ENCODE measurements at places on chromosomes 4 and X. TPM values are rescaled to one million over a fixed set of nuclear protein-coding genes. Genes with fewer than 3 reads are reported as not detected.

DNA sequence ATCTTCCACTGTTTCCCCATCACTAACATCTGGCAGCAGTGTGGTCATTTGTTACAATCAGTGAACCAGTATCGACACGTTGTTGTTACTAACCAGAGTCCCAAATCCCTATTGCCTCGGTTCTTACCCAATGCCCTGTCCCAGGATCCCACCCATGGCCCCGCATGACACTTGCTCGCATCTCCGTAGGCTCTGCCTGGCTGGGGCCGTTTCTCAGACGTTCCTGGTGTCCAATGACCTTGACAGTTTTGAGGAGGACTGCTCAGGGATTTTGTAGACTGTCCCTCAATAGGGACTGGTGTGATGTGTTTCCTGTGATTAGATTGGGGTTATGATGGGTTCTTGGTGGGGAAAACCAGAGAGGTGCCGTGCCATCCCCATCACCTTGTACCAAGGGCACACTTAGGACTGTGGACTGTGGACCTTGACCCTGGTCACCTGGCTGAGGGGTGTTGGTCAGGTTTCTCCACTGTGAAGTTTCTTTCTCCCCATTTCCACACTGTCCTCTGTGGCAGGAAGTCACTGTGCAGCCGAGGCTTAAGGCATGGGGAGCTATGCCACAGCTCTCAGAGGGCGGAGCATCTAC lies 108.4 kb downstream of the ADRA2C start:
- no peak overlapping the region for H3K27ac ChIP-seq
- no peak for DNase-seq
- no peaks in the 10 kb centered on the region for H3K36me3 ChIP-seq
- H3K4me3 ChIP-seq = no peak overlapping the region
- H3K4me1 ChIP-seq = no peaks in the 10 kb centered on the region

- H3K27me3 ChIP-seq = no peaks in the 10 kb centered on the region
- H3K36me3 ChIP-seq = no peaks in the 10 kb centered on the region
- no peak overlapping the region for H3K4me3 ChIP-seq
- no peaks in the 10 kb centered on the region for H3K4me1 ChIP-seq
Observed at GRCh38 chr4:144614850-144615585, 30.9 kb upstream of the HHIP start.

DNA sequence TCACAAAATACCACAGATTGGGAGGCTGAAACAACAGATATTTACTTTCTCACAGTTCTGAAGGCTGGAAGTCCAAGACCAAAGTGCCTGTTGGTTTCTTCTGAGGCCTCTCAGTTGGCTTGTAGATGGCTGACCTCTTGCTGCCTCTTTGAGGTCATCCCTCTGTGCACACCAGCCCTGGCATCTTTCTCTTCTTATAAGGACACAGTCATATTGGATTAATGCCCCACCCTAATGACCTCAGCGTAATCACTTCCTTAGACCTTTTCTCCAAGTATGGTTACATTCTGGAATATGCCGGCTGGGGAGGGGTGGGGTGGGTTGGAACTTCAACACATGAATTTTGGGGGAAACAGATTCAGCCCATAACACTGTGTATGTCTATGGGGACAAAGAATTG lies 116.2 kb upstream of the LNX1 start:
- peaks cover 22% of the 10 kb centered on the region for H3K4me1 ChIP-seq
- no peaks in the 10 kb centered on the region for H3K36me3 ChIP-seq
- no peak overlapping the region for H3K27ac ChIP-seq
- no peaks in the 10 kb centered on the region for H3K27me3 ChIP-seq
- no peak for DNase-seq

- peaks cover 20% of the 10 kb centered on the region for H3K4me1 ChIP-seq
- no peak for DNase-seq
- H3K36me3 ChIP-seq = no peaks in the 10 kb centered on the region
- no peak overlapping the region for H3K27ac ChIP-seq
Observed at GRCh38 chr4:101265816-101266172, 81.5 kb downstream of the PPP3CA start.

- DNase-seq = no peak
- H3K4me3 ChIP-seq = no peak overlapping the region
- no peak overlapping the region for H3K27ac ChIP-seq
- H3K4me1 ChIP-seq = no peaks in the 10 kb centered on the region
Observed at GRCh38 chrX:6574762-6575161, 39.8 kb upstream of the VCX3A start.

ARMCX4 gene
- 23.7 TPM for total RNA-seq

DNA sequence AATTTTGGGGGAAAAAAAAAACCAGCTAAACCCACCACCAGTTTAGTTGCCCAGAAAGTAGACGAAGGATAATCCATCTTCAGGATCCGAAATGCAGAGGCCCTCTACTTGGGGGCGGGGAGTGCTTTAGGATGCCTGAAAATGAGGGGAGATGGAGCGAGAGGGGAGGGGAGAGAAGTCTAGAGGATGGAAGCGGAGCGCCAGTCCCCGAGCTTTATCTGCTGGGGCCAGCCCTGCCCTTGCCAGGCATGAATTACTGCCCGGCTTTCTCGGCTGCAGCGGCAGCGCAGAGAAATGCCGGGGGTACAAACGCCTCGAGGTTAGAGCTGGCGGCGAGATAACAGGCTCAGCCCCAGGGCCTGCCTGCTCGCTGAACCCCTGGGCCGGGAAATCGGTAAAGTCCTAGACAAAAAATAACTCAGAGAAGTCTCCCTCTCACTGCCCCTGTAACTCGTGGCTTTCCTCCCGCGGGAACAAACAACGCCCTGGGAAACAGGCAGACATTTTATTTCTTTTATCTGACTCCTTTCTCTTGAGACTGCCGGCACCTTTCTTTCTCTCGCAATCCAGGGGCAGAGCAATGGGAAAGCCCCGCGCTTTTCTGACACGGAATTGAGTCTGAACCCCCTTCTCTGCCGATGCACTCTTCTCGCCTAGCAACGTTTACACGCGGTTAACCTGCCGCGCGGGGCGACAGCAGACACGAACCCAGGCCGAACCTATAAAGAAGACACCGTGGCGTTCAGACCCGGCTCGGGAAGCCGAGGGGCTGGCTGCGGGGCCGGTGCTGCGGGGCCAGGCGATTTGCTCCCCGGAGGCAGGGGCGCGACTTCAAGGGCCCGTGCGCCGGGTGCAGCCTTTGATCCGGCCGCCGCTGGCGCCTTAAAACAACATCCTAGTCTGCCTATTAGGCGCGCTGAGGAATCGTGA lies 3.1 kb upstream of the MSX1 start:
- peaks cover 67% of the 10 kb centered on the region for H3K4me1 ChIP-seq
- H3K4me3 ChIP-seq = peak overlapping the region; percentile 24
- no peak overlapping the region for H3K27ac ChIP-seq
- H3K36me3 ChIP-seq = no peaks in the 10 kb centered on the region

DNA sequence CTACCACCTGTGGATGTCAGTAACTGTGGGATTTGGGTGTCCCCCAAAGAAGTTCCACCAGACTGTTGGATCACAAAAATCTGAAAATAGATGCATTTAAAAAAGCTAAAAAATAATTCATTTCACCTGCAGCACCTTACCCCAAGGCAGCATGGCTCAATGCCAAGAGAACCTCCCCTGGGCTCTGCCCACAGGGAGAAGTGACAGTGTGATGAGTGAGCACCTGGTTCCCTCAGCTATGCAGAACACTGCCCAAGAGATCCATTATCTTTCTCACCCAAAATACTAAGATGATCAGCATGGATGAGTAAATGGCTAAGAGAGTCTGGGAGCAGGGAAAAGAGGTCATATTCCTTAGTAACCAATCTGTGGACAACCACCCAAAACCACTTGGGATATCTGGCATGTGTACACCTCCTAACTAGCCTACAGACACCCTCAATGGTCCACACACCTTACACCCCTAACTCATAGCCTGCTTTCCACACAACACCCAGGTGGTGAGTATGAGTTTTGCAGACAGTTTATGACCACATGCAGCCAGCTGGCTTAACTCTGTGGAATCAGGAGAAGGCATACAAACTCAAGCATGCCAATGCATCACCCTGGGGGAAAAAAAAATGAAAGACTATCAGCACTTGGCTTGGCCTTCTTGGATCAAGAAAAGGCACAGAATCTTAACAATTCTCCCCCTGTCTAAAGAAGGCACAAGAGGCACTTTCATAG lies 416.5 kb upstream of the SMIM31 start:
- H3K36me3 ChIP-seq = no peaks in the 10 kb centered on the region
- no peak overlapping the region for H3K27ac ChIP-seq
- no peak overlapping the region for H3K4me3 ChIP-seq
- no peaks in the 10 kb centered on the region for H3K4me1 ChIP-seq
- H3K27me3 ChIP-seq = no peaks in the 10 kb centered on the region

SUPT20HL1 gene
- not detected for total RNA-seq

APELA gene
- not detected for total RNA-seq

GRCh38 chr4:8600266-8600665 lies 7.7 kb downstream of the CPZ start:
- no peaks in the 10 kb centered on the region for H3K27me3 ChIP-seq
- no peaks in the 10 kb centered on the region for H3K4me1 ChIP-seq
- H3K36me3 ChIP-seq = no peaks in the 10 kb centered on the region
- no peak overlapping the region for H3K4me3 ChIP-seq

DNA sequence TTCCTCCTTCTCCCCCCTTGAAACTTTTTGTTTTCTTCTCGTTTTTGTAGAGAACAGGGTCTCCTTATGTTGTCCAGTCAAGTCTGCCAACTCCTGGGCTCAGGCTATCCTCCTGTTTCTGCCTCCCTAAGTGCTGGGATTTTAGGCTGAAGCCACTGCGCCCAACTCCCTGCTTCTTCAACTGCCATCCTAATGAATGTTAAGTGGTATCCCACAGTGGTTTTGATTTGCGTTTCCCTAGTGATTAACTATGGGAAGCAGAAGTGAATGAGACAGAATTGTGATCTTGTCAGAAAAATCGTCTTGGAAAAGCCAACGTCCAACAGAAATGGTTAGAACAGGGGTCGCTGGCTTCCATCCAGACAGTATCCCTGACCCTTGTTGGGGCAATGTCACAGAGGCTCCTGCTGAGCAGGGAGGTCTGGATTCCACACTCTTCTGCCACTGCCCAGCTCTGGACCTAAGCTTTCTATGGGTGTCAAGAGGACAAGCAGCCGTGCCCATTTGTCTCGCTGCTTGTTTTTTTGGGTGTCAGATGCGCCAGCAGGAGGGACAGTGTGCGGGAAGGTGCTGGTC lies 869 bp upstream of the ADD1 start:
- no peaks in the 10 kb centered on the region for H3K36me3 ChIP-seq
- H3K4me3 ChIP-seq = peak overlapping the region; percentile 74
- peak overlapping the region; percentile 92 for H3K27ac ChIP-seq
- H3K4me1 ChIP-seq = peaks cover 42% of the 10 kb centered on the region
- DNase-seq = peak; percentile 21
- no peaks in the 10 kb centered on the region for H3K27me3 ChIP-seq

ADH4 gene
- total RNA-seq = not detected

GRCh38 chr4:2630556-2631273 lies 94.3 kb downstream of the FAM193A start:
- no peak overlapping the region for H3K27ac ChIP-seq
- no peak overlapping the region for H3K4me3 ChIP-seq
- no peak for DNase-seq
- H3K36me3 ChIP-seq = peaks cover 96% of the 10 kb centered on the region

GRCh38 chrX:154751203-154751668 lies 359 bp upstream of the GAB3 start:
- no peaks in the 10 kb centered on the region for H3K36me3 ChIP-seq
- H3K4me1 ChIP-seq = peaks cover 28% of the 10 kb centered on the region
- H3K27ac ChIP-seq = peak overlapping the region; percentile 82
- DNase-seq = peak; percentile 12

GRCh38 chrX:153866302-153867019 lies 19.5 kb downstream of the L1CAM start:
- no peak for DNase-seq
- H3K27me3 ChIP-seq = peaks cover 36% of the 10 kb centered on the region
- H3K36me3 ChIP-seq = no peaks in the 10 kb centered on the region
- no peaks in the 10 kb centered on the region for H3K4me1 ChIP-seq

DNA sequence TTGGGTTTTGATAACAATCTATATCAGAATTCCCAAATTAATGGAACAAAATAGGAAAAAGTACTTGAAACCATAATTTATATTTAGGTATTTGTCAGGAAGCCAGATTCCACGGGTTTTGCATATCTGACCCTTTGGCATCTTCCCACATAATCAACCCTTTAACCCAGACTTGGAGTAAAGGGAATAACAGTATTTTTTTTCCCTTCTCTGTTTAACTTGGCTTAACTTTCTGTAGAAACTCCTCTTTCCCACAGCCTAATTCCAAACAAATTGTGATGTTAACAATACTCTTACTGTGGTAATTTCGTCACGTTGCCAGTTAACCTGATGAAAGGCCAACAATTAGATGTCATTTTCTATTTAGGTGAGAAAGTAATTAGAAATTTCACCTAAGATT lies 49.4 kb upstream of the GUCY1A1 start:
- no peak for DNase-seq
- no peak overlapping the region for H3K4me3 ChIP-seq
- no peaks in the 10 kb centered on the region for H3K4me1 ChIP-seq

GRCh38 chr4:88219099-88219498 lies 60.7 kb upstream of the ABCG2 start:
- DNase-seq = peak; percentile 80
- H3K27ac ChIP-seq = no peak overlapping the region
- no peak overlapping the region for H3K4me3 ChIP-seq
- no peaks in the 10 kb centered on the region for H3K36me3 ChIP-seq
- peaks cover 4% of the 10 kb centered on the region for H3K4me1 ChIP-seq
- H3K27me3 ChIP-seq = no peaks in the 10 kb centered on the region

OCRL gene
- total RNA-seq = 36.2 TPM

WDFY3 gene
- 14.5 TPM for total RNA-seq

MORC4 gene
- total RNA-seq = 1.3 TPM

- DNase-seq = no peak
- H3K4me3 ChIP-seq = no peak overlapping the region
- no peaks in the 10 kb centered on the region for H3K36me3 ChIP-seq
- H3K27ac ChIP-seq = no peak overlapping the region
- H3K27me3 ChIP-seq = no peaks in the 10 kb centered on the region
Observed at GRCh38 chrX:78331708-78332107, 4.3 kb upstream of the CYSLTR1 start.

FHDC1 gene
- 9.9 TPM for total RNA-seq

DNA sequence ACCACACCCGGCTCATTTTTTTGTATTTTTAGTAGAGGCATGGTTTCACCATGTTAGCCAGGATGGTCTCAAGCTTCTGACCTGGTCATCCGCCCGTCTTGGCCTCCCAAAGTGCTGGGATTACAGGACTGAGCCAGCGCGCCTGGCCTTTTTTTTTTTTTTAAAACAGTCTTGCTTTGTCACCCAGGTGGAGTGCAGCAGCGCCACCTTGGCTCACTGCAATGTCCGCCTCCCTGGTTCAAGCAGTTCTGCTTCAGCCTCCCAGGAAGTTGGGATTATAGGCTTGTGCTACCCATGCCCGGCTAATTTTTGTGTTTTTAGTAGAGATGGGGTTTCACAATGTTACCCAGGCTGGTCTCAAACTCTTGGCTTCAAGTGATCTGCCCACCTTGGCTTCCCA lies 28.9 kb downstream of the ZFX start:
- peaks cover 83% of the 10 kb centered on the region for H3K36me3 ChIP-seq
- H3K27me3 ChIP-seq = no peaks in the 10 kb centered on the region
- no peak for DNase-seq

GRCh38 chr4:107349732-107350131 lies 313.6 kb upstream of the DKK2 start:
- H3K36me3 ChIP-seq = no peaks in the 10 kb centered on the region
- no peaks in the 10 kb centered on the region for H3K4me1 ChIP-seq
- no peak overlapping the region for H3K27ac ChIP-seq
- H3K27me3 ChIP-seq = no peaks in the 10 kb centered on the region
- H3K4me3 ChIP-seq = no peak overlapping the region

MTMR1 gene
- total RNA-seq = 19.9 TPM

VCX gene
- not detected for total RNA-seq

All from stomach (tissue), 19 donors.